ENCODE measurements at places on chromosomes 2 and 18. TPM values are rescaled to one million over a fixed set of nuclear protein-coding genes. Genes with fewer than 3 reads are reported as not detected.

DNA sequence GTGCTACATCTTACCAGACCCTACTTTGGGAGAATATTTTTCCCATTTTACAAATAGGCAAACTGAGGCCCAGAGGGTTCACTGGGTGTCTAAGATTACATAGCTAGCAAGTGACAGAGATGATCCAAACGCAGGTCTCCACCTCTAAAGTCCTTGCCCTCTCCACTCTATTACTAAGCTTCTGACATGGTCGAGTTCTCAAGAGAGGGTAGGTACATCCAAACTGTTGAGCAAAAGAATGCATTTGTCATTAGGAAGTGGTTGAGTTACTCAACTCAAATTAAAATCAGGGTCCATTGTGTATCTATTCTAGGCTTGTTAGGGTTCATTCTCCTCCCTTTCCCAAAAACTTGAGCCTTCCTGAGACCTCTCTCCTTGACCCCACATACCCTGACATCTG lies 680.6 kb upstream of the FANCL start:
- no peak overlapping the region for H3K4me3 ChIP-seq
- H3K27ac ChIP-seq: no peak overlapping the region
- H3K4me1 ChIP-seq: no peaks in the 10 kb centered on the region
- H3K36me3 ChIP-seq: no peaks in the 10 kb centered on the region
- DNase-seq: no peak
- H3K27me3 ChIP-seq: no peaks in the 10 kb centered on the region

DNA sequence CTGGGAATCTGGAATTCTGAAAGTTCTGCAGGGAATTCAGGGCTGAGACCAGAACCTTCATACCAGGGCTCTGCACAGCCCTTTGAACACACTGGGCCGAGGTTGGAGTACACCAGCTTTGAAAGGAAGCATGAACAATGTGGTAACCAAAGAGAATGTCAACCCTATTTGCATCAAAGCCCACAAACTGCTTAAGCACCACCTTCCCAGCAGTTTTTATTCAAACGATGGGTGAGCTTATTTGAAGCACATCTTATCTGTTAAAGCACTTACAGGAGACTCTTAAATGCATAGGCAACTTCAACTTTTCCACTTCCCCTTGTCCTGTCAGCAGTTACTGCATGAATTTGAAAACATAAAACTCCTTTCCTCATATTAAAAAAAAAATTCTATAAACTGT lies 96.6 kb downstream of the TXNL1 start:
- H3K27me3 ChIP-seq: no peaks in the 10 kb centered on the region
- no peaks in the 10 kb centered on the region for H3K36me3 ChIP-seq
- no peak overlapping the region for H3K4me3 ChIP-seq
- DNase-seq: no peak
- no peak overlapping the region for H3K27ac ChIP-seq

GRCh38 chr2:98715812-98716451 lies 15.0 kb downstream of the MGAT4A start:
- H3K4me3 ChIP-seq: no peak overlapping the region
- no peaks in the 10 kb centered on the region for H3K27me3 ChIP-seq
- no peaks in the 10 kb centered on the region for H3K4me1 ChIP-seq
- H3K27ac ChIP-seq: no peak overlapping the region
- no peak for DNase-seq

- H3K4me1 ChIP-seq: no peaks in the 10 kb centered on the region
- no peak overlapping the region for H3K27ac ChIP-seq
- no peak for DNase-seq
- H3K36me3 ChIP-seq: no peaks in the 10 kb centered on the region
- H3K4me3 ChIP-seq: no peak overlapping the region
- H3K27me3 ChIP-seq: no peaks in the 10 kb centered on the region
These were observed 76.7 kb upstream of the SALL3 start for GRCh38 chr18:78902795-78903435.

FHOD3 gene
- 21.5 TPM for total RNA-seq

SRBD1 gene
- 19.5 TPM for total RNA-seq

PAX3 gene
- total RNA-seq: not detected

- H3K27me3 ChIP-seq: no peaks in the 10 kb centered on the region
- no peak overlapping the region for H3K4me3 ChIP-seq
- H3K36me3 ChIP-seq: peaks cover 9% of the 10 kb centered on the region
- H3K4me1 ChIP-seq: no peaks in the 10 kb centered on the region
These were observed 70.5 kb upstream of the TFCP2L1 start for GRCh38 chr2:121355488-121355887.

- no peaks in the 10 kb centered on the region for H3K27me3 ChIP-seq
- H3K36me3 ChIP-seq: no peaks in the 10 kb centered on the region
- no peak overlapping the region for H3K4me3 ChIP-seq
- DNase-seq: no peak
- H3K4me1 ChIP-seq: peaks cover 4% of the 10 kb centered on the region
- H3K27ac ChIP-seq: no peak overlapping the region
These were observed 86.9 kb upstream of the RBBP8 start for GRCh38 chr18:22846088-22846683.

GRCh38 chr2:226185616-226186211 lies 613.9 kb downstream of the IRS1 start:
- no peaks in the 10 kb centered on the region for H3K27me3 ChIP-seq
- no peak for DNase-seq
- H3K36me3 ChIP-seq: no peaks in the 10 kb centered on the region
- no peaks in the 10 kb centered on the region for H3K4me1 ChIP-seq
- H3K4me3 ChIP-seq: no peak overlapping the region

DNA sequence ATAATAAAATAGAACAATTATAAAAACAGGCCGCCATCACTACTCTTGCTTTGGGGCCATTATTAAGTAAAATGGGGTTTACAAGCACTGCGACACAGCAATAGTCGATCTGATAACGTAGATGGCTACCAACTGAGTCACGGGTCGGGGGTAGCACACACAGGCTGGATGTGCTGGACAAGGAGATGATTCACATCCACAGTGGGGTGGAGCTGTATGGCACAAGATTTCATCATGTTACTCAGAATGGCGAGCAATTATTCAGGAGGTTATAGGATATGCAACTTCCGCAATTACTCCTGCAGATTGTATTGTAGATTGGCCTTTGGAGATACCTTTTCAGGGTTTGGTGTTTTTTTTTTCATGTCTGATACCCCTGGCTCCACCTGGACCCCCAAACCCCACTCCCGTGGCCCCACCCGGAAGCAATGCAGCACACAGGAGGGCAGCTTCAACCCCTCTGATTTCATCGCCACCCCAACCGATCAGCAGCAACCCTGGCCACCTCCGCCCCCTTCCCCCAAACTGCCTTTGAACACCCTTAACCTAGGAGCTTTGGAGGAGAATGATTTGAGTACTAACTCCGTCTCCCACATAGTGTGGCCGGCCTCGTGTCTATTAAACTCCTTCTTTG lies 21.4 kb upstream of the MLPH start:
- no peak for DNase-seq
- no peak overlapping the region for H3K4me3 ChIP-seq
- no peak overlapping the region for H3K27ac ChIP-seq
- H3K36me3 ChIP-seq: no peaks in the 10 kb centered on the region

DNA sequence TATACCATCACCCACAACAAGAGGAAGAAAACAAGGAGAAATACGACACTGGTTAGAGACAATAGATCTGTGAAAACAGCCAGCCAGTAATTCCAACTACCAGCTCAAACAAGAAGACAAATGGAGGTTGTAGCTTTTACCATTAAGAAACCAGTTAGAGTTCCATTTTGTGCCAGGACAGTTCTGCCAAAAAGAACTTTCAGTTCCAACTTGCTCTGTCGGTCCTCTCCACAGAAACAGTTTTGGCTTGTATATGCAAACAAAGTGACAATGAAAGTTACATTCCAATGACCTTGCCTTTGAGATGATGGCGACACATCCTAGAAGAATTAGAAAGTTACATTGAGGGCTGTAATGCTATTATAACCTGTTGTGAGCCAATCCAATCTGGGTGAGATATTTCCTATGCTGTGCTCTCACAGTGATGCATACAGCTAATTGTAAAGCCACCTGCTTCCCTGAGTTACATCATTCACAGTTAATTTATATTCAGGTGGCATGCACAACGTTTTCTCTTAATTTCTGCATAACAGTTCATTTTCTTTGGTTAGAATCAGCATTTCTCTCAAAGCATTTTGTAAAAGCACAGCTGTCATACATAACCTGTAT lies 1378.4 kb upstream of the PIK3C3 start:
- no peaks in the 10 kb centered on the region for H3K36me3 ChIP-seq
- no peak overlapping the region for H3K4me3 ChIP-seq
- H3K27ac ChIP-seq: no peak overlapping the region
- no peaks in the 10 kb centered on the region for H3K4me1 ChIP-seq
- DNase-seq: no peak

- DNase-seq: no peak
- H3K36me3 ChIP-seq: no peaks in the 10 kb centered on the region
- no peak overlapping the region for H3K27ac ChIP-seq
- no peaks in the 10 kb centered on the region for H3K27me3 ChIP-seq
These were observed 148.0 kb downstream of the DNER start for GRCh38 chr2:229566370-229566769.

- H3K36me3 ChIP-seq: no peaks in the 10 kb centered on the region
- H3K4me1 ChIP-seq: no peaks in the 10 kb centered on the region
- no peaks in the 10 kb centered on the region for H3K27me3 ChIP-seq
- no peak overlapping the region for H3K4me3 ChIP-seq
These were observed 50.5 kb upstream of the NT5C1B start for GRCh38 chr2:18639756-18640453.

DNA sequence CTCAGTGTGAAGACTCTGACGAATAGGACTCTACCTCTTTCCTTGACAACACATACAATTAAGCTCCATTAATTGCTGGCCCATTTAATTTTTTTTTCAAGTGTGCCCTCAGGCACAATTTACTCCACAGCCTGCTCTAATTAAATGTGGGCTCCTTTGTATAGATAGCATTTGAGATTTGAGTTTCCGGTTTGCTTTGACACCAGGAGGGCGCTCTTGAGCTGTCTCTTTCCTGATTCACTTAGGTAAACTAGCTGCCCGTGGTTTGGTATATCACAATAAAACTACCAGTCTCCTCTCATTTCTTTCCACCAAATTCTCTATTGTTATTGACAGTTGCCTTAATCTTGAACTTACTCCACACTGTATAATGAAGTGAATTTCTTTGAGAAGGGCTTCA lies 666.0 kb downstream of the DSC3 start:
- no peaks in the 10 kb centered on the region for H3K27me3 ChIP-seq
- no peaks in the 10 kb centered on the region for H3K4me1 ChIP-seq
- H3K36me3 ChIP-seq: no peaks in the 10 kb centered on the region
- no peak overlapping the region for H3K27ac ChIP-seq
- H3K4me3 ChIP-seq: no peak overlapping the region

GRCh38 chr2:151978709-151979108 lies 120.1 kb downstream of the CACNB4 start:
- no peak overlapping the region for H3K27ac ChIP-seq
- H3K4me1 ChIP-seq: peaks cover 5% of the 10 kb centered on the region
- no peaks in the 10 kb centered on the region for H3K36me3 ChIP-seq
- no peak for DNase-seq
- no peak overlapping the region for H3K4me3 ChIP-seq
- H3K27me3 ChIP-seq: no peaks in the 10 kb centered on the region

DNA sequence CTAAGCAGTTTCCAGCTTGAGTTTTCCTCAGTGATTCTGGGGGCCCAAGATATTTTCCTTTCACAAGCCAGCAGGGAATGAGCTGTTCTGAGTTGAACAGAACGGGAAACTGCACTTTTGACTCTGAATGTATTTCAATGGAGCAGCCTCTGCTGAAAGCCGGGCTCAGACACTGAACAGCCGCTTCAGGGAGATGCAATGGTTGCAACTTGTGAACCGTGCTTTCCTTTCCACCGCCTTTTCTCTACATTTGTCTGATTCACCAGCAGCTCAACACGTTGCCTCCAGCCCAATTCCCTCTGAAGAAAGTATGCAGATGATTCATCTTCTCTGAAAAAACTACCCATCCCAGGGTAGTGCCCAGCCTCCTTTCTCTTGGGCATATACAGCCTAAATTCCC lies 119.3 kb upstream of the PKDCC start:
- no peaks in the 10 kb centered on the region for H3K27me3 ChIP-seq
- peaks cover 6% of the 10 kb centered on the region for H3K4me1 ChIP-seq
- no peak overlapping the region for H3K4me3 ChIP-seq
- H3K27ac ChIP-seq: no peak overlapping the region
- no peaks in the 10 kb centered on the region for H3K36me3 ChIP-seq

DNA sequence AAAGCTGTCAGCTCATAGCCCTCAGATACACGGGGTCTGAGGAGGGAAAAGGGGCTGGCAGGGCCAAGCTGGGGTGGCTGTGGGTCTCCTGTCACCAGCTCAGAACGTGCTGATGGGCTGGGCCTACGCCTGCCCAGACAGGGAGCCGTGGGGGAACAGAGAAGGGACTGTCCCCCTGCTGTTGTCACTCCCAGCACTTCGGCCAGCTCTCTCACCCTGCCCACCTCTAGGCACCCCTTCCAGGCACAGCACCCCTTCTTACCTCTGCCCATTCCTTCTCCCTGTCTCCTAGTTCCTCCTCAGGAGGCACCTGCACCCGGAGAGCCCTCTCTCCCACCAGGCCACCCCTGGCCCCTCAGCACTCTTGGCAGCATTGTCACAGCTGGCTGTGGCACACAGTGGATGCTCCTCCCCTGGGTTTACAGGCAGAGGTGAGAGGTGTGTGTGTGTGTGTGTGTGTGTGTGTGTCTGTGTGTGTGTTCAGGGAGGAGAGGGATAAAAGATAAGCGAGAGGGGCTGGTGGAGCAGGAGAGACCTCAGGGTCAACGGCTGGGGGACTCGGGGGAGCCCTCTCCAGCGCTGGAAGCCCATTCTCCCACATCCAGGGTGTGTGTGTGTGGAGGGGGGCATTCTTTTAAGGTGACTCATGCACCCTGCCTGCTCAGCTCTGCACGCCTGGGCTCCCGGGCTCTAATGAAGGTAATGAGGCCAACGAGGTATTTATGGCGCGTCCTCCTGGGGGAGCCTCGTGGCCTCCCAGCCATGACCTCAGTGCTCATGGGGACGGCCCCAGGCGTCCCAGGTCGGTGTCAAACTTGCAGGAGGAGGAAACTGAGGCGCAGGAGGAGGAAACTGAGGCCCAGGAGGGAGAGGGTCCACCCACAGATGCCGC lies 66.1 kb upstream of the SMAD7 start:
- H3K27me3 ChIP-seq: no peaks in the 10 kb centered on the region
- H3K4me1 ChIP-seq: no peaks in the 10 kb centered on the region
- H3K36me3 ChIP-seq: no peaks in the 10 kb centered on the region

DNA sequence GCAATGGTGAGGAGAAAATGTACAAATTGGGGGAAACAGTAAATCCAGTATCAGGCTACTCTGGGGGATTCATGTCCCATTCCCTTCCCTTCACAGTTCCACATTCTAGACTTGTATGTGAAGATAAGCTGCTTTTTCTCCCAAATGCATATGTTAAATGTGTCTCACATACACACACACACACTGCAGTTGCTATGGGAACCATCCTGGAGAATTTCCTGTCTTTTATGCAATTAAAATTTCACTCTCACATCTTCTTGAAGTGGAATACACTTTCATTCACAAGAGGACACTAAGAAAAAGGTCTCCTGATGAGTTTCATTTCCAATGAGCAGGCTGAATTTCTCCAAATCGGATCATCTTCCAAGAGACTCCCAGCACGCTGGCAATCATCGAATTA lies 366.0 kb downstream of the LRATD1 start:
- H3K36me3 ChIP-seq: no peaks in the 10 kb centered on the region
- H3K4me1 ChIP-seq: no peaks in the 10 kb centered on the region
- DNase-seq: peak; percentile 6
- no peak overlapping the region for H3K4me3 ChIP-seq
- no peaks in the 10 kb centered on the region for H3K27me3 ChIP-seq

GRCh38 chr18:10437837-10438236 lies 16.6 kb upstream of the APCDD1 start:
- H3K27ac ChIP-seq: no peak overlapping the region
- H3K36me3 ChIP-seq: no peaks in the 10 kb centered on the region
- H3K4me3 ChIP-seq: no peak overlapping the region
- no peaks in the 10 kb centered on the region for H3K4me1 ChIP-seq
- H3K27me3 ChIP-seq: no peaks in the 10 kb centered on the region

All from kidney (tissue), 22 donors.